ENCODE measurements at places on chromosomes 12 and 14. TPM values are rescaled to one million over a fixed set of nuclear protein-coding genes. Genes with fewer than 3 reads are reported as not detected.

- DNase-seq, result no peak
Measured at GRCh38 chr12:52156757-52157565, 34.9 kb downstream of the KRT80 start.

The DLGAP5 gene
- 9.0 TPM for polyA plus RNA-seq

DNA sequence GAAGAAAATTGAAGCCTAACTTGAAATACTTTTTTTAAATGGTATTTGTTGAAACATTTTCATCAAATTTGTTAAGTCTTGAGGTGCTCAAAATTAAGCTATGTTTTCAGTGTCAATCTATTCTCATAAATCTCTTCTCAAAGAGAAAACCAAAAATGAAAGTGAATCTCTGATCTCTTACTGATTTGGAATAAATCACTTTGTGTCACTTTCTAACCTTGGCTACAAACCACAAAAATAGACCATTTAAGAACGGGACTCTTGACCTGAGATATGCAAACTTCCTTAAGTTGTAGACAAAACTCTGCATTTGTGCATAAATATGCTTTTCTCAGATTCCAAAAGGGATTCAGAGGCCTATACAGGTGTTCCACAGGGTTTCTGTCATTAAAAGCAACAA, 192.9 kb downstream of the SEC23A start:
- DNase-seq, result no peak

GRCh38 chr12:96824838-96825236, 82.2 kb upstream of the NEDD1 start:
- no peak for DNase-seq

The CAPS2 gene
- polyA plus RNA-seq, result 1.3 TPM

DNA sequence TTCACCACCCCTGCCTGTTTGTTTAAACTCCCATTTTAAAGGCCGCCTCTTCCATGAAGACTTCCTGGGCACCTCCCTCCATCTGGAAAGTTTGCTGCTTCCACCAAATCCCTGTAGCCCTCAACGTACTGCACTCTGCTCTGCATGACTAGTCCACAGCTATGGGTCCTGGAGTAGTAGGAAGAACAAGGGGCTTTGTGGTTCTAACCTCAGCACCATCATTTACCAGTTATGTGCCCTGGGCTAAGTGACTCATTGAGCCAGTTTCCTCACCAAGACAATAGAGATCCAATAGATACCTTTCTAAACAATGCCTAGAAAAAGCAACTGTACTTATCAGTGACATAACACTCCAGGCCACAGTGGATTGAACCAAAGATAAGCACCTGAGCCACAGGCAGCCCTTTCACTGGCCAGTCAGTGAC, 8.5 kb upstream of the LTBP2 start:
- peak; percentile 61 for DNase-seq

DNA sequence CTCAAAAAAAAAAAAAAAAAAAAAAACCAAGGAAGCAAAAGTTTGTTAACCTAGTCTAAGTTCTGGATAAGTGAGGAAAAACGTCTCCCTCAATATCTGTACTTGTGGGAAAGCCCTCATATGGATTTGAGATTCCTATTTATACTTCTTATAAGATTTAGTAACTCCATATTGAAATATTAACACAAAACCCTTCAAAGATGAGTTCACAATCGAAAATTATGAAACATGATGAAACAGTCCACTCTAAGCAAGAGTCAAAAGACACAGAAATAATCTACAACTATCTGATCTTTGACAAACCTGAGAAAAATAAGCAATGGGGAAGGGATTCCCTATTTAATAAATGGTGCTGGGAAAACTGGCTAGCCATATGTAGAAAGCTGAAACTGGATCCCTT, 25.2 kb downstream of the VWF start:
- no peak for DNase-seq
